GM06990 (cell line): ENCODE measurements at places on chromosomes 1 and 21.
A peak's percentile ranks its signal among the peaks of the same experiment; 100 is the strongest.

DNA sequence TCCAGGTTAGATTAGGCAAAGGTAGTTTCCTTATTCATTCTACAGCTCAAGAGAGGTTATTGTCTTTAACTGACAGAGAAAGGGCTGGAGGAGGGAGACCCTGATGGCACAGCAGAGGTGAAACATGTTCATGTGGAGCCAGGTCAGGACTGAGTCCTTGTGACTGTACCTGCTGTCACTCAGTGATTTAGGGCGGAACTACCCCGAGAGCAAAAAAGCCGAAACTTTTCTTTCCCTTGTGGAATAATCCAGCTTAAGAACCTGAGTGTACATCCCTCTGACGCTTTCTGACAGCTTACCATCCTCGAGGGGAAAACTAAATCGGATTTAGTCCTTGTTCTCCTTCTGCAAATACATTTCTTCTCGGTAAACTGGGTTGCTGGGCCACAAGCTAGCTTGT lies 273.2 kb downstream of the BACH1 start:
- no peak for DNase-seq

DNA sequence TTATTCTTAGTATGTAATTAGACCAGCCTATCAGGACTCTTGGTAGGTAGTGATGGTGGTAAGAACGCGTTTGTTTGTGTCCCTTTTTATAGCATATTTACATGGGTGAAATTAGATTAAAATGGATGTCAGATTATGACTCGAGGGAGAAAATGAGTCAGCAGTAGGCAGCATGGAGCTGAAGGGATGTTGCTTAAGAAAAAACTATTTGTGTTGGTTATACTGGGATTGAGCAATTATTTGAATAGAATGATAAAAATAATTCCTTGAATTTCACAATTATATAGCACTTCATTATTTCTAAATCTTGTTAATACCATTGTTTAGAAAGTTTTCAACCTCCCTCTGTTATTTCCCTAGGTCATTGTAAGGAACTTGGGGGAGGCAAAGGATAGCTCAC lies 348.8 kb downstream of the RYR2 start:
- no peak for DNase-seq

DNA sequence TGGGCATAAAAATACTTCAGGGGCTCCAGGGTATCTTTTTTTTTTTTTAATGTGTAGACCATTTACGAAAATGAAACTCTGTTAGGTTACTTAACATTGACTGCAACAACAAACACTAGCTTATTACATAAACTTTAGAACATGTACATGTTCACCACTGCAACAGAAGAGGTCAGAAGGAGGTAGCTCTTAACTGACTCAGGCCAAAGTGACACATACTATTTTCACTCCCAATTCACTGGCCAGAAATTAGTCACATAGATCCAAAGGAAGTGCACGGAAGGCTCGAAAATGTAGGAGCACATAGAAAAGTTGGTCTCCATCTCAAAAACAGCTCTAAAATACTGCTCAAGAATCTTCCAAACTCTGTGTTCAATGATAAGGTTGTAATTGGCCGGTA lies 107.2 kb downstream of the AKT3 start:
- no peak for DNase-seq

- DNase-seq = no peak
Observed at GRCh38 chr1:182927693-182928433, 25.1 kb downstream of the SHCBP1L start.

DNA sequence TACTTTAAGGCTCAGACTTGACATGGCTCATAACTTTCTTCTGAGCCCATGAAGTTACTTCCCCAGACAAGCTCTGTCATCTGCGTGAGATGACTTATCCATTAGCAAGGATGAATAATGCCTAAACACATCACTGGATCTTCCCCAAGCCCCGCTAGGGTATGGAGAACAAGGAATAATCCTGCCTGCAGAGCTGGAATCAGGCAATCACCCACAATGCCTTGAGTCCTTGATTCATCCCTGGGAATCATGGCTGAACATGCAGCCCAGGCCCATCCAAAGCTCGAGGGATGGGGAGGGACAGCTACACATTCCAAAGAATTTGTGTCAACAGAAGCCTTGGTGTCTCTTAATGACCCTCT lies 131.7 kb downstream of the PSMG1 start:
- DNase-seq = no peak

GRCh38 chr1:54795356-54795665 lies 5.8 kb downstream of the TTC22 start:
- no peak for DNase-seq

DNA sequence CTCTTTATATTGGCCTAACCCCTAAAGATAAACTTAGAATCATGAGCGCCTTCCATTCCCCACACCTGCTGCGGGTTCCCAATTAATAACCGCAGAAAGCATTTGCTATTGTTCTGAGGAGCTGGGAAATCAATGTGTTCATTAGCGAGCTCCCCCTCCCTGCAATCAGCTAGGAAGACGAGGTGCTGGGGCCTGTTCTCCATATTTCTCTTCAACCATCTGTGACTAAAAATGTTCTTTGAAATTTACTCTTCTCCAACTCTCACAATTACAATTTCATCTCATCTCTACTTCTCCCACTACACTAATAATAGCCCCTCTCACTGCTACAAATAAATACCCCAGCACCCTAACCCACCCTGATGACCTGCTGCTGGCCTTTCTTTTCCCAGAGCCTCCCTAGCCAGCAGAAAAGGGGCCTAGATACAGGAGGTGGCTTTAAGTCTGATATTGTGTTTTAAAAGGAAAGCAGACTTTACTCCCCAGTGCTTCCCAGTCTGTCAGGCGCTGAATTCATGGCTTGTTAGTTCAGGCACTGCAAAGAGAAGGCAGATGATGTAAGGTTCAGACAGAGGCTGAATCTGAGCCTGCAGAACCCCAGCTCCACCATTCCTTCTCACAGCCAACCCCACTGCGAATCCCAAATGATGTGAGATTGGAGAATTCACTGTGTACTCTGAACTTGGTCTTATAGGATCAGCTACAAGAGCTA lies 477.5 kb upstream of the DAB1 start:
- DNase-seq = no peak

DNA sequence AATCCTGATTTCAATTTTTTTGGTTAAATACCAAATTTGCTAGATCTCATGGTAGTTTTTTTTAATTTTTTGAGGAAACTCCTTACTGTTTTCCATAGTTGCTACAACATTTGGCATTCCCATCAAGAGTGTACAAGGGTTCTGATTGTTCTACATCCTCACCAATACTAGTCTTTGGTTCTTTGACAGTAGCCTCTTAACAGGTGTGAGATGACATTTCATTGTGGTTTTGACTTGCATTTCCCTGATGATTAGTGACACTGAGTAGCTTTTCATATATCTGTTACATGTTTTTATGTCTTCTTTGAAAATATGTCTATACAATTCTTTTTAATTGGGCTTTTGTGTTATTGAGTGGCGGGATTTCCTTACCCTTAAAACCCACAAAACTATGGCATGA lies 20.9 kb upstream of the RGS13 start:
- no peak for DNase-seq

GRCh38 chr1:199551967-199552565 lies 475.4 kb upstream of the NR5A2 start:
- DNase-seq = peak; percentile 11

DNA sequence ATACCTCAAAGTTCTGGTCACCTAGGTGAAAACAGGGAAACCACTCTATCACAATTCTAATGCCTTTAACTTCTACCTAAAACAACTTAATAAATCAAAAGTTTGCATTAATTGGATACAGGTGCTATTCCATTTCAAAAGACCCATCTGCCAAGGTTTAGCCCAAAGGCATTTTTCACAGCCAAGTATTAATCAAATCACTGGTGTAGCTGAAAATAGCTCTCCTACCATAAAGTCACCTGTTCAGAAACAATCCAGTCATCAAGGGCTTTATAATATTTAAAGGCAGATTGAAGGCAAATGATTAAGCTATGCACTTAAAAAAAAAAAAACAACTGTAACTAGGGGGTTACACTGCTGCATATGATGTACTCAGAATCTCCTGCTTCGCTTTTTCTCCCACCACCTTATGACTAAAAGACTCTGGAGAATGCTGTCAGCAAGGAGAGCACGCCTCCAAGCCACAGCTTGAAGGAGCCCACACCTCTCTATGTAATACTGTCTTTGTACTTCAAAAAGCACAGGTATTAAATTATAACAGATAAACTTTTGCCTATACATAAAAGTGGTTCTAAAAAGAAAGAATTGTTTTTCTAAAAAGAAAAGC lies 20.5 kb downstream of the KIAA0319L start:
- no peak for DNase-seq

GRCh38 chr1:226438007-226438406 lies 30.1 kb upstream of the PARP1 start:
- no peak for DNase-seq

DNA sequence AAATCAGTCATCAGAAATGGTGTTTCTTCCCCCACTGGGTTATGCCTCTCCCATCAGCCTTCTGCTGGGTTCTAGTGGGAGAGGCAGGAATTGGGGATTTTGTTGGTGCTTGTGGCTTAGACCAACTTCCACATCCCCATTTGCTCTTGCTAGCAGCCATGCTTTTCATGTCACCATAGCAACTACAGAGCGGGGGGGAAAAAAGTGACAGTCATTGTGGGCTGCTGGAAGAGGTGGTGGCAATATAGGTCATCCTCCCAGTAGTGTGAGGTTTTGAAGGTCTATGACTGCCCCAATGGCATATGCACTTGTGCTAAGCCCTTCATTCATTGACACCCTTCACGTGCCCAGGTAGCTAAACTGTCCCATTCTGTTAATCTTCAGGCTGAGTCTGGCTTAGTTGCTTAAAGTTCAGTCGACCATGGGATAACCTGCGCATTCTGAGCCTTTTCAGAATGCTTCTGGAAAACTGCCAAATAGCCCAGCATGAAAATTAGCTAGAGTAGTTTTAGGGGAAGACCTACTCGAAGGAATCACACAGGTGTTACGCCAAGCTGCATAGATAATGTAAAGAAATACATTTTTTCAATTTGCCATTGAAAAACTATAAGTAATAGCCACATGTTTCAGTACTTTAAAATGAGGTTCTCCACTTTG lies 53.7 kb upstream of the ZNF326 start:
- DNase-seq = peak; percentile 28

GRCh38 chr1:168328731-168329364 lies 48.2 kb downstream of the TBX19 start:
- DNase-seq = no peak

DNA sequence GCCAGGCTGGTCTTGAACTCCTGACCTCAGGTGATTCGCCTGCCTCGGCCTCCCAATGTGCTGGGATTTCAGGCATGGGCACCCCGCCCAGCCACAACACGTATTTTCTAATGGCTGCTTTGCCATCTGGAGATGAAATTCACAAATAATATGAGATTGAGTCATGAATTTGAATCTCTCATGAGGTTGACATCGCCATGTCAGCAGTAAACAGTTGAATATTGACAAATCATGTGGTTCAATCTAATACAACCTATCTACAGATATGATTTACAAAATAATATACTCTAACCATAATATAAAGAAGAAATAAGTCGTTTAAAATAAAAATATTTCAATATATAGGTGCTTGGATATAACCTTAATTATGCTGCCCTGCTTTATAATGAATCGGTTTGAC lies 42.1 kb downstream of the MYOM3 start:
- no peak for DNase-seq

GRCh38 chr1:213419401-213420030 lies 368.5 kb downstream of the RPS6KC1 start:
- DNase-seq = no peak

GRCh38 chr1:93148001-93148400 lies 32.2 kb downstream of the TMED5 start:
- DNase-seq = no peak

GRCh38 chr1:117780687-117781475 lies 148.5 kb downstream of the GDAP2 start:
- DNase-seq = no peak

DNA sequence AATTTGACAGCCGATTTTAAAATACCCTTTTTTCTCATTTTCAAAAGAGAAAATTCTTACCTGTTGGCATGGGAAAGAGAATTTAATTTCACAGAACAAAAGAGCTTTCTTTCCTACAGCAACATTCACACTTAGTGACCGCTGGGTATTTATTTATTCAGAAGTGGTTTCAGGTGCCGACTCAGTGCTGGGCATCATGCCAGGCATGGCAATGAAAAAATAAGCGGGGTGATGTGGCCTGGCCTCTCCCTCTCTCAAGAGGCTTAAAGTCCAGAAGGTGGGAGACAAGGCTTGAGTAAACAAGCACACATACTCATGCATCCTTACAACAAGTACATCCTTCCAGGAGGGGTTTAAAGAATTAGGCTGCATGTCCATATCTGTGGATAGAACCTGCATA lies 4.1 kb upstream of the PCP4 start:
- no peak for DNase-seq

GRCh38 chr1:180632326-180633056 lies 669 bp downstream of the XPR1 start:
- no peak for DNase-seq

DNA sequence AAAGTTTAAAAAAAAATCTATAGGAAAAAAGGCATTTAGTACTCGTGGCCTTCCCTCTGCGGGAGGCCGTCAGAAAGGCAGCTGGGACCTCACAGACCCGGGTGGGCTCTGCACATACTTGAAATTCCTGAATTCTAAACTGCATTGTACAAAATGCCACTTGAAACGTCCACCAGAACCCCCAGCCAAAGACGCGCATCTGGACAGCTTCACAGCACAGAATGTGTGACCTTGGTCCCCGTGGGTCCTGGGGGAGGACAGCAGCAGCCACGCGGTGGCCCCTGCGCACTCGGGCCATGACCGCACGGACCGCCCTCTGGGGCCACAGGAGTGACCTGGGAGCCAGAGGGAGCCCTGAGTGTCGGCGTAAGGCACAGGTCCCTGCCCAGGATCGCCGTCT lies 20.6 kb upstream of the MRPS14 start:
- no peak for DNase-seq

DNA sequence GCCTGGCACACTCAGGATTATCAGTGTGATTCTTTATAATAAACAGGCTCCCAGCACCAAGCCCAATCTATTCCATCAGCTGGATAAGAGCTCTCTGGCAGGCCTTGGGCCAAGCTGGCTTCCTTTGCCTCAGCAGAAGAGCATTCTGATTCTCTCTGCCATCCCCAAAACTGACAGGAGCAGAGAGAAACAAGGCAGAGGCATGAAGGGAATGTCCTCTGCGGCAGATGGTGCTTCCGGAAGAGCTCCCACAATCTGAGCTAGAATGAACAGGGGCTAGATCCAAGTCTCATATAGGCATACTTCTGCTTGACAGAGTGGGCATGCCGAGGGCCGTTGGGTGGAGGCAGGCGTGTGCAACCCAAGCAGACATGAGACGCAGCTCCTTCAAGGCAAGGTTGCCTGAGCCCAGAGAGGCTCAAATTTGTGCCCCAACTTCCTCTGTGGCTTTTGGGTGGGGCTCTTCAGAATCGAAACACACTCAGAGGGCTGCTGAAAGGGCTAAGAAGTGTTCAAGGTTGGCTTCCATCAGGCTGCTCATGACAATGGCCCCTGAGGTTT lies 4.0 kb downstream of the CAPN2 start:
- peak; percentile 43 for DNase-seq

DNA sequence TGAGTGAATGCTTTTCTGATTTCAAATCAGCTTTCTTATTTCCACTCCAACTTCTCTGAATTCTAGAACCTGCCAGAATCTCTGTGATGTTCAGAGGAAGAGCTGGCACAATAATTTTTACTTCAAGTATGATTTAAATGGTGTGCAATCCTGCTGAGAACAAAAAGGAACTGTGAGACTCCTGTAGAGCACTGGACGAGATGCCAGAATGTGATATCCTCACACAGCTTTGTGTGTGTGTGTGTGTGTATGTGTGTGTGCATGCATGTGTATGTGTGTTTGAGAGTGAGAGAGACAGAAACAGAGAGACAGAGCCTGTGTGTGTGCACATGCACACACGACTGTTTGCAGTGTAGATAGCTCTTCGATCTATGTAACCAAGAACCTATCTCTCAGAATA lies 713.6 kb upstream of the ZP4 start:
- DNase-seq = no peak

GRCh38 chr1:78176448-78176847 lies 130.7 kb downstream of the GIPC2 start:
- no peak for DNase-seq
